ENCODE measurements at places on chromosomes 12 and 14. TPM values are rescaled to one million over a fixed set of nuclear protein-coding genes. Genes with fewer than 3 reads are reported as not detected.

- DNase-seq = no peak
- H3K27ac ChIP-seq = no peak overlapping the region
- no peaks in the 10 kb centered on the region for H3K4me1 ChIP-seq
- no peak overlapping the region for H3K4me3 ChIP-seq
These were observed 56.4 kb upstream of the RERGL start for GRCh38 chr12:18146363-18146762.

DNA sequence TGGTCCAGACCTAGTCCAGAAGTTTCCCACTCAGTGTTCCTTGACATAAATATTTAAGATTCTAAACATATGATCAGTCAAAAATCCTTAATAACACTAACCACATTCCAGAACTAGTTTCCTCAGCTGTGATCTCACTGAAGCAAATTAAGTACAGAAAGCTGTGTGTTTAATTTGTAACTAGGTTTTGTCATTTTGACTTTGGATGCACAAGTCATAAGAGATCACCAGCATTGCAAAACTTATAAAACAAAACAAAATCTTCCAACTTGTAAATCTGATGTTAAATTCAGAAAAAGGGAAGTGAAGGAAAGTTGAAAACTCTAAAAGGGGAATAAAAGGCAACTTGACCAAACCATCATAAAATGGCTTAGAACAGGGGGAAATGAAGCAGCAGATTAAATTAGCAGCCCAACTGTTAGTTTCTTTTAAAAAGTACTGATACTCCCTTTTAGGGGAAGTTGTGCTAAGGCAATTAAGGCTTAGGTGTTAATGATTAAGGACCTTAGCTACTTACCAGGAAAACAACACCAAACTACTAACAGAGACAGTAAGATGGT lies 56.6 kb downstream of the SH2B3 start:
- H3K27me3 ChIP-seq = no peaks in the 10 kb centered on the region
- no peak overlapping the region for H3K27ac ChIP-seq
- no peaks in the 10 kb centered on the region for H3K4me1 ChIP-seq
- peaks cover 10% of the 10 kb centered on the region for H3K36me3 ChIP-seq
- DNase-seq = no peak

GRCh38 chr14:88590173-88590572 lies 27.3 kb downstream of the ZC3H14 start:
- H3K36me3 ChIP-seq = peaks cover 40% of the 10 kb centered on the region
- H3K4me3 ChIP-seq = no peak overlapping the region
- H3K27ac ChIP-seq = no peak overlapping the region
- DNase-seq = no peak
- H3K27me3 ChIP-seq = no peaks in the 10 kb centered on the region
- no peaks in the 10 kb centered on the region for H3K4me1 ChIP-seq

GRCh38 chr12:113065126-113066007 lies 8.8 kb downstream of the DTX1 start:
- H3K4me1 ChIP-seq = peaks cover 11% of the 10 kb centered on the region
- no peak overlapping the region for H3K4me3 ChIP-seq
- no peak for DNase-seq

GRCh38 chr12:122884091-122884826 lies 11.7 kb downstream of the VPS37B start:
- peaks cover 59% of the 10 kb centered on the region for H3K4me1 ChIP-seq
- H3K27ac ChIP-seq = no peak overlapping the region
- no peak for DNase-seq

DNA sequence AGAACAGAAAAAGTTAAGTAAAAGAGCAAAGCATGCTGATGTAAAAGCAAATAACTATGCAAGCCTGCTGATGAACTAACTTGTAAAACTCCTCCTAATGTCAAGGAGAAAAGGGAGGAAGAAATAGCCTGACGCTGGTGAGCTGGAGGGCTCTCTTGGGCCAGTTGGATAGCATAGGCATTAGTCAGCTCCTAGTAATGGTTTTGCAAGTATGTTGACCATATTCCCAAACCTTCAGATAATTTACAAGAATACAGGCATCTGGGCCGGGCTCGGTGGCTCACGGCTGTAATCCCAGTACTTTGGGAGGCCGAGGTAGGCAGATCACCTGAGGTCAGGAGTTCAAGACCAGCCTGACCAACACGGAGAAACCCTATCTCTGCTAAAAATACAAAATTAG lies 871.4 kb downstream of the C12orf50 start:
- H3K4me1 ChIP-seq = no peaks in the 10 kb centered on the region
- H3K4me3 ChIP-seq = no peak overlapping the region
- no peak overlapping the region for H3K27ac ChIP-seq
- H3K36me3 ChIP-seq = no peaks in the 10 kb centered on the region
- H3K27me3 ChIP-seq = no peaks in the 10 kb centered on the region

- H3K4me1 ChIP-seq = no peaks in the 10 kb centered on the region
- H3K27ac ChIP-seq = no peak overlapping the region
- no peaks in the 10 kb centered on the region for H3K27me3 ChIP-seq
- H3K36me3 ChIP-seq = peaks cover 4% of the 10 kb centered on the region
These were observed 31.6 kb upstream of the NUDT14 start for GRCh38 chr14:105212541-105213300.

GRCh38 chr14:55530464-55530863 lies 49.5 kb upstream of the KTN1 start:
- no peak for DNase-seq
- peaks cover 5% of the 10 kb centered on the region for H3K4me1 ChIP-seq
- H3K27me3 ChIP-seq = no peaks in the 10 kb centered on the region
- no peaks in the 10 kb centered on the region for H3K36me3 ChIP-seq
- H3K4me3 ChIP-seq = no peak overlapping the region
- H3K27ac ChIP-seq = no peak overlapping the region

IKBIP gene
- 8.1 TPM for total RNA-seq

CCDC91 gene
- 23.2 TPM for total RNA-seq

SELPLG gene
- 0.31 TPM for total RNA-seq

PIWIL1 gene
- not detected for total RNA-seq

HELB gene
- 5.5 TPM for total RNA-seq
